Anterior cingulate cortex (tissue), 58 donors: ENCODE measurements at places on chromosomes 1 and 21.

DNA sequence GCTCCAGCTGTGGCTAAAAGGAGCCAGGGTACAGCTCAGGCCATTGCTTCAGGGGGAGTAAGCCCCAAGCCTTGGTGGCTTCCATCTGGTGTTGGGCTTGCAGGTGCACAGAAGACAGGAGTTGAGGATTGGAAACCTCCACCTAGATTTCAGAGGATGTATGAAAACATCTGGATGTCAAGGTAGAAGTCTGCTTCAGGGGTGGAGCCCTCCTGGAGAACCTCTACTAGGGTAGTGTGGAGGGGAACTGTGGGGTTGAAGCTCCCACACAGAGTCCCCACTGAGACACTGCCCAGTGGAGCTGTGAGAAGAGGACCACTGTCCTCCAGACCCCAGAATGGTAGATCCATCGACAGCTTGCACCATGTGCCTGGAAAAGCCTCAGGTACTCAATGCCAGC is 183.0 kb downstream of the PDE4B start:
- no peak for DNase-seq

- no peak for DNase-seq
Observed at GRCh38 chr1:93665015-93665414, 16.6 kb downstream of the BCAR3 start.

- no peak for DNase-seq
Observed at GRCh38 chr1:198830412-198830811, 191.6 kb downstream of the PTPRC start.

DNA sequence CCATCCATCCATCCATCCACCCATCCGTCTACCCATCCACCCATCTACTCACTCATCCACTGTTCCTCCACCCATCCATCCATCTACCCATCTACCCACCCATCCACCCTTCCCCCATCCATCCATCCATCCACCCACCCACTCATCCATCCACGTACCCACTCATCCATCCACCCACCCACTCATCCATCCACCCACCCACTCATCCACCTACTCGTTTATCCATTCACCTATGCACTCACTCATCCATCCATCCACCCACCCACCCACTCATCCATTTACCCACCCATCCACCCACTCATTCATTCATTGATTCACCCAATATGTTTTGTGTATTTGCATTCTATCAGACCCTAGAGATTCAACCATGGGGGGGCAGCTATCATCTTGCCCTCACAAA is 27.2 kb downstream of the TNFRSF8 start:
- no peak for DNase-seq

- no peak for DNase-seq
Observed at GRCh38 chr1:117127795-117128194, 6.2 kb upstream of the TRIM45 start.

DNA sequence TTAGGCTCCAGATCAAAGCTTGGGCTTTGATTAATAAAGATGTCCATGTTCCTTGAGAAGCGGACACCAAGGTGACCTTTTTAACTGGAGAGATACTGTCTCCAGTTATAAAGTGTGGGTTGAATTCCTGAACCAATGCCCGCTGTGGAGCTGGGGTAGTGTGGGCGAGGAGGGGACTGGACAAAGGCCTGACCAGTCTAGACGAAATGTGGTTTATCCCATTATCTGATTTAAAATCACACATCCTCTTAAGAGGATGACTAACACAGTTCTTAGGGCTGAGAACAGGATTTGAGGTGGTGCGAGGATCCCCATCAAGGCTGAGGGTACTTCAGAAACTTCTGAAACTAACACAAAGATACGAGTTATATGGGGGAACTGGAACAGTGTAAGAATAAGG is 84.5 kb upstream of the GCLM start:
- no peak for DNase-seq

DNA sequence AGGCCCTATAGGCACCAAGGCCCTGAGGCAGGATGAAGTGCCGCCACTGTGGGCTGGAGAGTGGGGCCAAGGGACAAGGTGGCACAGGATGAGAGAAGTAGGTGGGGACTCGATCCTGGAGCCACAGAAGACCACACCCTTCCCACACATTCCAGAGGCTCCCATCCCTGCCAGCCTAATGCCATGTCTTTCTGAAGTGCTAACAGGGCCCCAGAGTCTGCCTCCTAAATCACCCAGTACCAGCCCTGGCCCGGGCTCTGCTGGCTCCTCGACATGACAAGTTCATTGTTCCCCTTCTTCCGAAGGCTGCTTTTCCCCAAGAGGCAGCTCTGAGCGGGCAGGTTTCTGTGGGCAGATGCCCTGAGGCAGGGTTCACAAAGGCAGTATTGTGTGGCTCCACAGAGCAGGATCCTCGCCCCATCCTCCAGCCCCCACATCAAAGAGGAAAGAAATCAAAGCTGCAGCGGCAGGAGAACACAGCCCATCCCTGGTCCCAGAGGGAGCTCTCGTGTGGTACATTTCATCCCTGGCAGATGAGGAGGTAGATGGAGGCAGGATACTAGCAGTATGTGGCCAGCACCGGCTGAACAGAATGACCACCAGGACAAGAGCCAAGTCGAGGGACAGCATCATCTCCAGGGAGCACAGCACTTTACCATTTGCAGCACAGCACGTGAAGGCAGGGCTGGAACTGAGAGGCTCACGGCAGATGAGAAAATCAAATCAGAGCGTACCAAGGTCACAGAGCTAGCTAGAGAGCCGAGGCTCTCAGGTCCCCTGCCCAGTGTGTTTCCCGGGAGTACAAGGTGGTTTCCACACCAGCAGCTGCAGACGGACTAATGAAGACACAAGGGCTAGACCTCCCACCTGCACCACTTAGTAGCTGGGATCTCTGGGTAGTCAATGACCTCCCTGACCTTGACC is 64.8 kb downstream of the SYF2 start:
- no peak for DNase-seq

GRCh38 chr21:40146216-40146837 is 279.1 kb downstream of the PCP4 start:
- DNase-seq: no peak

DNA sequence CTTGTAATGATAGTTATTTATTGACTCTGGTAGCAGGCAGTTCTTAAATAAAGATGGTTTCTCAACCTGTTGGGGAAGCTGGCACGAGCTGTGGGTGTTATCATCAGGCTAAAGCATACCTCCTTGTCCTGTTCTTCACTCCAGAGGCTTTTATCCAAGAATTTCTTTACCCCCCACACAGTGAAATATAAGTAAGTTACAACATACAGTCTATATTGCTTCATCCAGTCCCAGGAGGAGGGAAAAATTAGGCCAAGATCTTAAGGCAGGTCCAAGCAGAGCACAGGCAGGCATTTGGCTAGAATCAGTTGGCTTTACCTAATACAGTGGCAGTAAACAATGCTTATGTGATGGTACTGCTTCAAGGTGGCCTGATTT is 6.3 kb downstream of the TMEM81 start:
- no peak for DNase-seq

- DNase-seq: no peak
Observed at GRCh38 chr1:240174734-240175133, 83.1 kb downstream of the FMN2 start.

- DNase-seq: no peak
Observed at GRCh38 chr1:203629507-203630082, 3.0 kb downstream of the ATP2B4 start.
